NCI-H524 (cell line): ENCODE measurements at places on chromosomes 3 and 15.

- DNase-seq: no peak
Observed at GRCh38 chr3:115660646-115661337, 37.5 kb downstream of the GAP43 start.

DNA sequence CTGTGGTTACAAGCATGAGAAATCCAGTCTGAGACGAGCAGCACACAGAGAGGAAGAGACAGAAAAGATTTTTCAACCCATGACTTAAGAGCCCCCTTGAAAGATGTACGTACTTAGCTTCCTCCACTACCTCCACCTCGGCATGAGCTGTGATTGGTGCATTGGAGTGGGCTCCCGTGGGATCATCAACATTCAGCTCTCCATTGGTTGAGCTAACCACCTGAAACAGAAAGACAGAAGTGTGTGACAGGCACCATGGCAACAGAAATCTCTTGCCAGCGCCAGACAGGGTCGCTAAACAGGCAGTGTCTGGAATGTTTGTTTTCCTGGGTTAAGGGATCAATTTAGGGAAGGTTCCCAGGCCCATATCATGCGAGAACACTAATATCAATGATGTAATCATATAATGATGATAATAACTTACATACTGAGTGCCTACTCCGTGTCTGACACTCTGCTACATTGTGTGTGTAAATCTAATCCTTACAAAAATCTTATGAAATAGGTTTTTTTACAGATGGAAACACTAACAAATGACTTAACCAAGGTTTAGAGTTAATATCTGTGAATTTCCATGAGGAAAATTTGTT, 17.5 kb upstream of the PPIB start:
- peak; percentile 62 for DNase-seq

GRCh38 chr15:29003191-29003839, 117.5 kb downstream of the APBA2 start:
- DNase-seq: no peak

- DNase-seq: no peak
Observed at GRCh38 chr3:141754032-141754431, 9.2 kb upstream of the GRK7 start.

DNA sequence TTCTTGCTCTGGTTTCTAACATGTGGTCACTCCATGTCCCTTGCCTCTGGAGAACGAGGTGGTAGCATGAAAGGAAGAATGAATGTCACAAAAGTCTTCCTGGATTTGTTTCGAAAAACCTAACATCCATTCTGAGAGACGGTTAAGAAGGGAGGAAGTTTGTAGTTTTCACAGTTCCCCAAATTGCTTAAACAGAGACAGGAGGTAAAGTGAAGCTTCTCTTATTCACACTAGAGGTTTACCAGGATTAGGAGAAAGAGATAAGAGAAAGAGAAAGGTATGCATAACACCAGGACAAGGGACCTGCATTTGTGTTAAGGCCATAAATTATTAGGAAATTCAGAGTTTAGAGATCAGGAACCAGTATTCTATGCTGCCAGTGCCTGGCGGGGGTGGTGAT, 228.1 kb downstream of the CPNE4 start:
- no peak for DNase-seq

- peak; percentile 24 for DNase-seq
Observed at GRCh38 chr3:96966181-96966929, 152.0 kb downstream of the EPHA6 start.

GRCh38 chr15:74311734-74312444, 55.6 kb downstream of the CYP11A1 start:
- peak; percentile 66 for DNase-seq

GRCh38 chr3:46897031-46897430, 19.5 kb downstream of the PTH1R start:
- DNase-seq: no peak

GRCh38 chr15:92661956-92662355, 6.4 kb upstream of the FAM174B start:
- DNase-seq: no peak

GRCh38 chr3:105765308-105765639, 103.5 kb downstream of the CBLB start:
- DNase-seq: no peak

DNA sequence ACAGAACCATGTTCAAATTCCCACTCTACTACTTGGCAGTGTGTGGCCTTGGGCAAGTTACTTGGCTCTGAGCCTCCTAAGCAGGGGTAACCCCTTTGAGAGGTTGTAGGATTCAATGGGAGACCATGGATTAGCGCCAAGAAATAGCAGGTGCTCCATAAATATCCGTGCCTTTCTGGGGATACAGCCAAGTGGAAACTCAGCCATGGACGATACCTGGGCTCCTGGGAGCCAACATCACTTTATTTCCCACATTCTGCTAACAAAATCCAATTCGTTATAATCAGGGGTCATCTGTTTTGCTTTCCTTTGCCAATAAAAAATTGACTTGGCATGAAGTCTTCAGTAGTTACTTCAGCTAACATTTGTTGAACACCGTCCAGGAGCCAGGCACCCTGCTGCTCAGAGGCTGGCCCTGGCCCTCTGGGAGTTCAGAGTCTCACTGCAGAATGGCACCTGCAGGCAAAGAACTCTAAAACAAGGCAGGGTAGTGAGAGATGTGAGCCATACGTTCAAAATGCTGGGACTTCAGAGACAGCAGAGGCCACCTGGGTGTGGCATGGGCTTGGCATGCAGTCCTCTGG, 42.3 kb downstream of the ZDHHC19 start:
- DNase-seq: no peak

DNA sequence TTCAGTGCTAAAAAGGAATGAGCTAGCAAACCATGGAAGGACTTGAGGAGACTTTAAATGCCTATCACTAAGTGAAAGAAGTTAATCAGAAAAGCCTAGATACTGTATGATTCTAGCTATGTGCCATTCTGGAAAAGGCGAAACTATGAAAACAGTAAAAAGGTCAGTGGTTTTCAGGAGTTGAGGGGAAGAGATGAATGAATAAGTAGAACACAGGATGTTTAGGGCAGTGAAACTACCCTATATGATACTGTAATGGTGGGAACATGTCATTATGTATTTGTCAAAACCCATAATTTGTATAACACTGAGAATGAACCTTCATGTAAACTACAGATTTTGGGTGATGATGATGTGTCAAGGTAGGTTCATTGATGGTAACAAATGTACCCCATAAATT, 9.6 kb upstream of the CD276 start:
- DNase-seq: no peak

DNA sequence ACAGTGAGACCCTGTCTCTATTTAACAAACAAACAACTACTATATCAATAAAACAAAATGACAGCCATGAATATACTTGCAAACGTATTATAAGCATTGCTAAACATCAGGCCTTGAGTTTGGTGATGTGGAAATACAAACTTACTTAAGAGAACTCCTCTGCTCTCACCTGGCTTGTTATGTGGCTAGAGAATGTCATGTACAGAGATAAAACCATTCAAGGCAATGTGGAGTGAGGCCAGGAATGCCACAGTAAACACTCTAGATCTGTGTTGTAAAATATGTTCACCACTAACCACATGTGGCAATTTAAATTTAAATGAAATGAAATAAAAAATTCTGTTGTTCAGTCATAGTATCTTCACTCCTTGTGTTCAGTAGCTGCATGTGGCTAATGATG, 22.7 kb upstream of the RARB start:
- no peak for DNase-seq

DNA sequence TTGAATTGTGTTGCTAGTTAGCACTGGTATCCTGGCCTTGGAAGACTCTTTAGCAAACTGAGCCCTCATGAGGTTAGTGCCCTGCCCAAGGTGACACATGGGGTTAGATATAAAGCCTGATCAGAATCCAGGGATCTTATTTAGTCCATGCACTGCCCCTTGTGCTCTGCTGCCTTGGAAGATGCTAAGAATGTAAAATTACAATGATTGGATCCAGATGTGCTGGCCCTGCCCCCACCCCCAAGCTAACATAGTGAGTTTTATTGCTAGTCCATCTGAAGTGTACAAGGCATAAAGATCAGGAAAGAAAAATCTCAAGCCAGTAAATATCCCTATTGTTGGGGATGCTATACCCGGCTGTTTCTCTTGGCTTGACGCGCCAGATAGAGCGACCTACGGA, 248.1 kb upstream of the C2CD4B start:
- DNase-seq: no peak

GRCh38 chr3:123332124-123332641, 116.7 kb downstream of the ADCY5 start:
- DNase-seq: no peak

DNA sequence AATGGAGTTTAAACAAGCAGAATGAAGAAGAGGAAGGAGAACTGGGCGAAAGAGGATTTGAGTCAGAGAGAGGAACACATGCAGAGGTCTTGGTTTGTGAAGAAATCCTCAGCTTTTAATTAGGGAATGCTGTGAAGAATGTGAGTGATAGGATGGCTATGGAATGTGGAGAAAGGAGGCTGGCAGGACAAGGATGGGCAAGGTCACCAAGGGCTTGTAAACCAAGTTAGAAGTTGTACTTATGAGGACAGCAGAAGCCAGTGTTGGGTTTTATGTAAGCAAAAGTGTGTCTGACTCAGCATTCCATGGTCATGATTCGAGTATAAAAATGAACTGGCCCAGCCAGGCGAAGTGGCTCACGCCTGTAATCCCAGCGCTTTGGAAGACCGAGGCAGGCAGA, 60.0 kb upstream of the IL12A start:
- DNase-seq: no peak

DNA sequence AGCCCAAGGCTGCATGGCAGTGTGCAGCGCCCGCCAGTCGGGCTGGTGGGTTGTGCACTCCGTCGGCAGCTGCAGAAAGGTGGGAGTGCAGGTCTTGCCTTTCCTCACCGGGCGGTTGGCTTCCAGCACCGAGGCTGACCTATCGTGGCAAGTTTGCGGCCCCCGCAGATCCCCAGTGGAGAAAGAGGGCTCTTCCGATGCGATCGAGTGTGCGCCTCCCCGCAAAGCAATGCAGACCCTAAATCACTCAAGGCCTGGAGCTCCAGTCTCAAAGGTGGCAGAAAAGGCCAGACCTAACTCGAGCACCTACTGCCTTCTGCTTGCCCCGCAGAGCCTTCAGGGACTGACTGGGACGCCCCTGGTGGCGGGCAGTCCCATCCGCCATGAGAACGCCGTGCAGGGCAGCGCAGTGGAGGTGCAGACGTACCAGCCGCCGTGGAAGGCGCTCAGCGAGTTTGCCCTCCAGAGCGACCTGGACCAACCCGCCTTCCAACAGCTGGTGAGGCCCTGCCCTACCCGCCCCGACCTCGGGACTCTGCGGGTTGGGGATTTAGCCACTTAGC, 4.3 kb downstream of the ISL2 start:
- no peak for DNase-seq

DNA sequence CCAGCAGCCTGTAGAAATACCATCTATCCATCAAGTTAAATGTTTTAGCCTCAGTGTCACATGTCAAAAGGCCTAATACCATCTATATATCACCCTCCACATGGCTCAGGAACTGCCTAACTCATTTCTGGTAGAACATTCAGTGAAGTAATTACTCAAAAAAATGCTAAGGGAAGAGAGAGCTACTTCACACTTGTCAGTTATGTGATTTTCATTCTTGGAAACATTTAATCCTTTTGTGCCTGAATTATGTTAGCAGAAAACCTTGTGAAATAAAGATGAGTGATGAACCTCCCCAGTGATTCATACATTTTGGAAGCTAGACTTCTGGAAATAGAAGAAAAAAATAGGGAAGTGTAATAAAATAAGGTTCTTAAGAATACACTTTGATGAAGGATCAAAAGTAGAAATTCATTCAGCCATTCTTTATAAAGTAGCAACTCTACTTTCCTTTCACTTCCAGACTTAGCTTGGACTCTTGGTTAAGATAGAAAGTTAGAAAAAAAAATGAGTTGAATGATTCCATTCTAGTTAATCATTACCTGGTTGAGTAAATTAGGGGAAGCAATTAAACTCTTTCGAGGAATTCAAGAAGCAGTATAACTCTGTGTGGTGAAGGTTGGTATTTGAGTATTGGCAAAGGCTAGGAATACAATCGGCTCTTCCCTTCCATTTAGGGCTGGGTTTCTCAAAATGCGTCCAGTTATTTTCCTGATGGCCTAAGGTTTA, 3.6 kb downstream of the OTOL1 start:
- no peak for DNase-seq

GRCh38 chr15:50182219-50183013, 420 bp downstream of the SLC27A2 start:
- no peak for DNase-seq

DNA sequence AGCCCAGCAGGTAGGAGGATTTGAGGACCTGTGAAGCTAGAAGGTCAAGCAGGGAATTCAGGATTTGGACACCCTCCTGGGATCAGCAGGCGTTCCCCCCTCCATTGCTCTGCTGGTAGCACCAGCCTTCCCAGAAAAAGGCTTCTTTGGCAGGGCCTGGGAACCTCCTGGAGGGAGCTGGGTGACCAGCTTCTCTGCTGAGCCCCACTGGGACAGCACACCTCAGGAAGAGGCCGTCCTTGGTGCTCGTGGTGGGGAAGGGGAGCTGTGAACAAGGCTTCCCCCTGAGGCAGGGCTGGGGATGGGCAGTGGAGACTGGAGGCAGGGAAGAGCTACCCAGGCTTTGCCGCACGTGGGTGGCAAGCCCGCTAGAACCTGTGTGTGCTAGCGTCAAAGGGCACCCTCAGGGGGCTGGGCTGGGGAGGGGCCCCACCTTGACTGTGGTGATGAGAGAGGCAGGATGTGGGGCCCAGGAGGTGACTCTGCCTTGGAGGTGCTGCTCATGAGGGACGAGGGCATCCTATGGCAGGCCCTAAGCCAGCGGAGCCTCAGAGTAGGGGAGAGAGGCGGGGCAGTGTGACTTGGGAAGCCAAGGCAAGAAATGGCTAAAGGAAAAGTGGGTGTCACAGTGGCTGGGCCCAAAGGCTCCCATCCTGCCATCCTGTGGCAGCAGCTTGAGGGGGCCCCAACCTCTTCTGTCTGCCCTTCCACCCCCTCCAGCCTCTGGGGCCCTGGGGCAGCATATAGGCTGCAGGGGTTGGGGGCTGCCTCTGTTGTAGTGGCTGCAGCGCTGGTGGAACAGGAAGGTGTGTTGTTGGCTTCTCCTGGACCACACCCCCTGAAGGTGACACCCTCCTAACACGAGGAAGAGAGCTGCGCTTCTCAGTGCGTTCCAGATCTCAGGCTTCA, 20.7 kb downstream of the KLF13 start:
- DNase-seq: no peak
